ENCODE measurements at places on chromosomes 4 and X.
A peak's percentile ranks its signal among the peaks of the same experiment; 100 is the strongest.

DNA sequence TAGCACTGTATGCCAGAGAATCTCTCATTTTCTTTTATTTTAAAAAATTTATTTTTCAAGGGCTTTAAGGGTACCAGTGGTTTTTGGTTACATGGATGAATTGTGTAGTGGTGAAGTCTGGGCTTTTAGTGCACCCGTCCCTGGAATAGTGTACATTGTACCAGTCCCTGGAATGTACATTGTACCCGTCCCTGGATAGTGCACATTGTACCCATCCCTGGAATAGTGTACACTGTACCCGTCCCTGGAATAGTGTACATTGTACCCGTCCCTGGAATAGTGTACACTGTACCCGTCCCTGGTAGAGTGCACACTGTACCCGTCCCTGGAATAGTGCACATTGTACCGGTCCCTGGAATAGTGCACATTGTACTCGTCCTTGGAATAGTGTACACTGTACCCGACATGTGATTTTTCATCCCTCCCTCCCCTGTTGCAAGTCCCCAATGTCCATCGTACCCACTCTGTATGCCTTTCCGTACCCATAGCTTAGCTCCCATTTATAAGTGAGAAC is 56.1 kb upstream of the HELT start:
- no peak for DNase-seq

DNA sequence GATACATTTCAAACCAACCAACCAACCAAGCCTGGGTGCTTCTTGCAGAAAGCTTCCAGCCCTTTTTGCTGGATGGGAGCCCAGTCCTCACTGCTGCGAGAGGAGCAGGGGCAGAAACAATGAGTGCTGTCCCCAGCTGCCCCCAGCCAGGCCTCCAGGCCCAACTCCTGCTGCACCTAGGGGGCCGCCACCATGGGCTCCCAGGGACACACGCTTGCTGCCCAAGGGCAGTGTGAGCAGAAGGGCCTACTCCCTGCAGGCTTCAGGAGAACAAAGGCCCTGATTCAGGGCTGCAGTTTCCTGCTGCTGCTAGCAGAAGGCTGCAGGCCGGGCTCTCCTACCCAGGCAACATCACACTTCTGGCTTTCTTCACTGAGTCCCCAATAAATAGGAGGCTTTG is 37.7 kb upstream of the ENPP6 start:
- DNase-seq, result no peak

GRCh38 chr4:6939761-6940743 is 30.4 kb downstream of the TBC1D14 start:
- DNase-seq, result no peak

DNA sequence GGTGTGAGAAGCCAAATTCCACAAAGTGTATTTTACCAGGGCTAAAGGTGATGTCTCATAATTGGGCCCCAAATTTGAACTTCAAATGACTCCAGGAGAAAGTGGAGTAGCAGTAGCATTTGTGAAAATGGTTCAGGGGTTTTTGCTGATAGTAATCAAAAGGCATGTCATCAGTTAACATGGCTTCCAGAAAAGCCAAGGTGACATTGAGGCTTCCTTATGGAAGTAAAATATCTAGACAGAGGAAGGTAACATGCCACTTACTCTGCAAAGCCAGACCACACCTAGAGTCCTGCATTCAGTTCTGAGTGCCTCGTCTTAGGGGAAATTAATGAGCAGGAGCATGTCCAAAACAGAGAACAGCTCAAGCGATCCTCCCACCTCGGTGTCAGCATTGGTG is 2.2 kb upstream of the RPL36A start:
- DNase-seq, result no peak

DNA sequence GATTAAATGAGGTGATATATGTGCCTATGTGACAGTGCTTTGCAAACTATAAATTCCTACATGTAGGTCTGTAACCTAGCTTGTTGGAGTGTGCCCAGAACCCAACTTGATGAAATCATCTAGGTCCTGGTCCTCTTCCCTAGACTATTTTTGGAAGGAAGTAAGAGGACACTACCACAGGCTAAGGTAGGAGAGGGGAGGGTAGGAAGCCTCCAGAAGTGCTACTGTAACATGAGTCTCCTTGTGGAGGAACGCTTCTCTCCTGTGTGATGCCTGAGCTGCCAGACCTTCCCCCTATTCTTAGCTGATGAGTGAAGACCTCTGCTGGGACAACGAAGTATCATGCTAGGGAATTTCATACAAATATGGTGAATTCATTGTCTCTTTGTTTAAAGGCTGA is 41.8 kb upstream of the IL21 start:
- DNase-seq, result no peak

- peak; percentile 50 for DNase-seq
Measured at GRCh38 chrX:41561045-41561444, 113.9 kb downstream of the NYX start.

GRCh38 chr4:82811838-82812341 is 13.3 kb upstream of the SCD5 start:
- DNase-seq, result no peak

GRCh38 chr4:30744957-30745640 is 24.9 kb downstream of the PCDH7 start:
- no peak for DNase-seq

DNA sequence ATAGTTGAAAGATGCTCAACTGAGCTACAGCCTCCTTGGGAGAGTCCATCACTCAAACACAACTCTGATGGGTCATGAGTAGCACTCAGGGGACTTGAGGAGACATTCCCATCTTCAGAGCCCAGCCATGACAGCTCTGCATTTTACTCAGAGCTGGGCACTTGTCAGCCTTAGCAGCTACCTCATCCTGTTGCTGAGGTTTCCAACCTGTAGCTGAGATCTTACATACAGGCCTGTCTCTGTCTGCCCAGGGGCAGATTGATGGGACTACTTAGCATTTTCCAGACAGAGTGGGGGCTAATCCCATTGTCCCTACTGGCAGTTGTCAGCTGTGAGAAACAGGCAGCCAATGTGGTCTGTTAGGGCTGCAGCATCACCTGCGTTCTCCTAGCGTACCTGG is 3.5 kb downstream of the FHDC1 start:
- DNase-seq, result no peak

GRCh38 chrX:154439841-154440240 is 2.9 kb downstream of the GDI1 start:
- no peak for DNase-seq

DNA sequence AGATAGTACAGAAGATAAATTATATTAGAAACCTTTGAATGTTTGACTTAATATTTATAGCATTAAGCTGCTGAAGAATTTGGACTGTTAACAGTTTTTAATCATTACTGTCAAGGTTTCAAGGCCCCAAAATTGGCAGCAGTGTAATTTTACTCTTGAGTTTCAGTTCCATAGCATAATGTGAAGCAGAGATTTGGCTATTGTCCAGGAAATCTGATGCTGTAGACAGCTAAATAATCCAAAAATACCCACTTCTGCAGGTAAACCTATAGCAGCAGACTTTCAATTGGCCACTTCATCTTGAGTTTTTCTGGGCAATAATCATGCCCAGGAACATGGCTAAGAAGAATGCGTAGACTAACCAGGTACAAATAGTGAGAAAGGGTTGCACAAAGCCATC is 85.0 kb downstream of the RCHY1 start:
- DNase-seq, result no peak

GRCh38 chrX:134752981-134753717 is 94.9 kb upstream of the PLAC1 start:
- DNase-seq, result no peak

DNA sequence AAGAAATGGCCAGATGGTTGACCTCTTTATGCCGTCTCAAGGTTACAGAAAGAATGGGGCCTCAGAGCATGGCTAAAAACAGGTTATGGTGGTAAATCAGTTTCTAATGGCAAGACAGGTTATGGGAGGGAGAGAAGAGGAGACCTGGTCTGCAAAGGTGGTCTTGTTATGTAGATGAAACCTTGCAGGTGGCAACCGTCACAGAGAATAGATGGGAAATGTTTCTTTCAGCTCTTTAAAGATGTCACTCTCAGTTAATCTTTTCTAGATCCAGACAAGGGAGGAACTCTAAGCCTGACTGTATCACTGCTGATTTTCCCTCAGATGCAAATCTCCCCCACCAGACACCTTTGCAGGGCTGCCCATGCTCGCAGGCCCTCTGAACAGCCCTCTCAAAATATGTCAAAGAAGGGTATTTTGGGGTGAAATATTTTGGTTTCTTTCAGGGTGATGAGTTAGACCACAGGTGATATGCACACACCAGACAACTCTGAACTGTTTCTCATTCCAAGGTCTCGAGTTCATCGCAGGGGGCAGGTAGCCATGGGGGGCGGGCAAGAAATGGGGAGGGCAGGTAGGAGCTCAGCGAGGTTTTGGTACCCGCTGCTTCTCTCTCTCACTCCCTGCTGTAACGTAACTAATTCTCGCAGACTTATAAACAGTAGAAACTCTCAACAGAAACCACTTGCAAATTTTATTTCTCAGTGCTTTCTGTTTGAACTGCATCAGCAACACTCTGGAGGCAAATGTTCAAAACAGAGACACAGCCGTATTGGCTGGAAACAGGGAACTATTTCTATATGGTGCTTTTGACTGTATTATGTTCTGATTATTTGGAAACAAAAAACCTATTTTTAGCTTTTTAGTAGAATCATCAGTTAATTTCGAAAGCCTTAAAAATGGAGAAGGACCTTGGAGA is 32.4 kb downstream of the CASP3 start:
- peak; percentile 42 for DNase-seq

DNA sequence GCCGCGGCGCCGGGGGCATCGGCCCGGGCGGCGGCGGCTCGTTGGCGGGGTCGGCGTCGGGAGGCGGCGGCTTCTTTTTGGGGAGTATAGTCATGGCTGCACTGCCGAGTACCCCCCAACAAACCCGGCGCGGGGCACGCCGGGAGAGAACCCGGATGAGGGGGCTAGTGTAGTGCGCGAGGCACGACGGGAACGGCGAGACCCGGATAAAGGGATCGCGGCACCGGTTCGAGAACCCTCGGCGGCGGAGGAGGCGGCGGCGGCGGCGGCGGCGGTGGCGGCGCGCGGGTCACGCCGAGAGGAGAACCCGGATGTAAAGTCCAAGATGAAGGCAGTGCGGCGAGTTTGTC is at the start of gene OTUD5:
OTUD5 (minus strand) TSS at position 131 of the 350 bp plus-strand sequence; CDS start at position 94, 37 bp downstream.
- DNase-seq, result no peak

DNA sequence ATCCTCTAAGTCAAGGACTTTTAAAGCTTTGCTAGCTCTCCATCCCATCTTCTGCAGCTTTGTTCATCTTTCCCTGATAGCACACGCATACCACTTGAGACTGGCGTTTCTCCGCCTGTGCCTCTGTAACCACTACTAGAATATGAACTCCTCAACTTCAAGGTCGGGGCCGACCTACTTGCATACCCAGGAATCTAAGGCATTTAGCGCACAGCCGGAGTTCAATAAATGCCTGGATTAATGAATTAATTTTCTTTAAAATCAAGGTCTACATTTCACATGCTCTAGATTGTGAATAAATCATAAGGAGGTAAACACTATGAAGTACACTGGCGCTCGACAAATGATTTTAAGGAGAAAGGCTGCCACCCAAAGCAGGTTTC is 89.3 kb downstream of the HNRNPD start:
- DNase-seq, result no peak

DNA sequence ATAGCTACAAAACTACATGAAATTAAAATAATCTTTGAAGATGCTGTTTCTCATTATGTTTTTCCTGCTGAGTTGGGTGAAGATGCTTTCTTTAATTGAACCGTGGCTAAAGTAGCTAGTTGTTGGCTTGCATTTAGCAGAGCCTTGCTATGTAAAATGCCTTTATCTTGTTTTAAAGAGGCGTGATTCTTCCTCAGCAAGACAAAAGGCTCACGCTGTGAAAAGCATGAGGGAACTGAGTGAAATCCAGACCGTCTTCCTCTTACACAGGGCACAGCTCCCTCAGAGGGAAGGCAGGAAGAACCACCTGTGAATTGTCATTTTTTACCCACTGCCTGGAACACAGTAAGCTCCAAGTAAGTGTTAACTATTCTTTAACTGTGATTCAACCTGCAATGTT is 39.0 kb upstream of the ZNF518B start:
- DNase-seq, result no peak

GRCh38 chr4:12588582-12588981 is 895.6 kb downstream of the RAB28 start:
- no peak for DNase-seq

DNA sequence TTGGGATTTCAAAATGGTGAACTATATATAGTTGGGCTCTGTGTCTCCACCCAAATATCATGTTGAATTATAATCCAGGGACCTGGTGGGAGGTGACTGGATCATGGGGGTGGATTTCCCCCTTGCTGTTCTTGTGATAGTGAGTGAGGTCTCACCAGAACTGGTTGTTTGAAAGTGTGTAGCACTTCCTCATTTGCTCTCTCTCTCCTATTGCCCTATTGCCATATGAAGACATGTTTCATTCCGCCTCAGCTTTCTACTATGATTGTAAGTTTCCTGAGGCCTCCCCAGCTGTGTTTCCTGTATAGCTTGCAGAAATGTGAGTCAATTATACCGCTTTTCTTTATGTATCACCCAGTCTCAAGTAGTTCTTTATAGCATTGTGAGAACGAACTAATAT is 545.6 kb downstream of the TRAM1L1 start:
- DNase-seq, result no peak

GRCh38 chr4:24809376-24809775 is 14.0 kb downstream of the SOD3 start:
- DNase-seq, result no peak

DNA sequence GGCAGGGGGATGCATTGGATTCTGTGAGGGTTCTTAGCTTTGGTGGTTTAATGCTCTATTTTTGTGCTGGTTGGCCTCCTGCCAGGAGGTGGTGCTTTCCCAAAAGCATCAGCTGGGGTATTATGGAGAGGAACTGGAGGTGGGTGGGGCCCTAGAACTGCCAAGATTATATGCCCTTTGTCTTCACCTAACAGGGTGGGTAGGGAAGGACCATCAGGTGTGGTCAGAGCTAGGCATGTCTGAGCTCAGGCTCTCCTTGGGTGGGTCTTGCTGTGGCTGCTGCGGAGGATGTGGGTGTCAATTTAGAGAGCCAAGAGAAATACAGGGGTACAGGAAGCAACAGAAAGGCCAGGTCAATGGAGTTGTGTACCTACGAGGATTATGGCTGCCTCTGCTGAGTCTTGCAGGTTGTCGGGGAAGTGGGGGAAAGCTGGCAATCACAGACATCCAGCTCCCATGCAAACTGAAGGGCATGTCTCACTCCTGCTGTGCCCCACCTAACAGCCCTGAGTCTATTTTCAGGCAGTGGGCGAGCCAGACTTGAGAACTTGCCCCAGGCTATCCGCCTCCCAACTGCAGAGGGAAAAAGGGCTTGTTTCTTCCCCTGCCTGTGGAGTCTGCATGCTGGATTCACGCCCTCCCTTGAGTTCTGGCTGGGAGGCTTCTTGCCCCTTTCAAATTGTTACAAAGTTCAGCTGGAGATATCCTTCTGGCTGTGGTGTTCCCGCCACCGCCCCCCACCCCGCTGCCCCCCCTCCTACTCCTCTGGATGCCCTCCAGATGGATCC is 212.0 kb downstream of the COMMD8 start:
- no peak for DNase-seq

DNA sequence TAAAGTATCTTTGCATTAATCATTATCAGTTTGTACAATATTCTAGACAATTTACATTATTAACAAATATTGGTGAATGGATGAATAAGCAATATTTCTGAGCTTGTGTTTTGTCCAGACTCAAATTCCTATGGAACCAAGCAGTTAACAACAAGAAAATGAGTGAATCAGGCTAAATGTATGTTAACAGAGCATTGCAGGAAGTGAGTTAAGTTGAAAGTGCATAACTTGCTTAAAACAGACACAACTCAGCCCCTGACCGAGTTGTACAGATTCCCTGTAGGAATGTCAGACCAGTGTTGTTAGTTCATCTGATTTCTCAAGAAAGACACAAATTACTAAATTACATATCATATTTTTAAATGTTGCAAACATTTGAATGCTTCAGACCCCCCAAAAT is 23.7 kb upstream of the CSN1S1 start:
- DNase-seq, result no peak

- DNase-seq, result no peak
Measured at GRCh38 chr4:173745765-173746164, 215.7 kb upstream of the HAND2 start.
